ENCODE measurements at places on chromosomes 5 and 9.

DNA sequence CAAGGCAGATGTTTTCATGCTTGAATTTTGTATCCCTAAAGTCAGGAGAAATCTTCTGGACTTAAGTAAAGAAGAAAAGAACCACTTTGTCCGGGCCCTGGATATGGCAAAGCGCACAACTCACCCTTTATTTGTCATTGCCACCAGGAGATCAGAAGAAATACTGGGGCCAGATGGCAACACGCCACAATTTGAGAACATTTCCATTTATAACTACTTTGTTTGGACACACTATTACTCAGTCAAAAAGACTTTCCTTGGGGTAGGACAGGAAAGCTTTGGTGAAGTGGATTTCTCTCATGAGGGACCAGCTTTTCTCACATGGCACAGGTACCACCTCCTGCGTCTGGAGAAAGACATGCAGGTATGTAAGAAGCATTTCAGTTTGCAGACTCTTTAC is 2.3 kb downstream of the TYRP1 start:
- DNase-seq: peak; percentile 21

GRCh38 chr9:93210324-93210973 is 26.5 kb downstream of the WNK2 start:
- DNase-seq: no peak

DNA sequence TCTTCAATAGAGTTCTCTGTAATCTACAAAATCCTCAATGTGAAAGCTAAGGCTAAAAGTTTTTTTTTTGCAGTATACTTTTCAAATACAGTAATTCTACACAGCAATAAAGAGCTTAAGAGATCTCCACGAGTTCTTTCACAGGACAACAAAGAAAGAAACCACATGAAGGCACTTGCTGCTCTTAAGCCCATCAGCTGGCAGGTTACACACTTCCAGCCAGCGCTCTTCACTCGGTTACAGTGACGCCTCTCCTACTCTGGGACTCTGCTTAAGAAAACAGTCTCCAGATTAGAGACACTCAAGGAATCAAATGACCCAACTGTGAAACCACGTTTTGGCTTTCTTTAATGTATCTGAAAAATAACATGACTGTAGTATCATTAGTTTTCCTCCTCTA is 85.0 kb downstream of the ROR2 start:
- DNase-seq: peak; percentile 10

DNA sequence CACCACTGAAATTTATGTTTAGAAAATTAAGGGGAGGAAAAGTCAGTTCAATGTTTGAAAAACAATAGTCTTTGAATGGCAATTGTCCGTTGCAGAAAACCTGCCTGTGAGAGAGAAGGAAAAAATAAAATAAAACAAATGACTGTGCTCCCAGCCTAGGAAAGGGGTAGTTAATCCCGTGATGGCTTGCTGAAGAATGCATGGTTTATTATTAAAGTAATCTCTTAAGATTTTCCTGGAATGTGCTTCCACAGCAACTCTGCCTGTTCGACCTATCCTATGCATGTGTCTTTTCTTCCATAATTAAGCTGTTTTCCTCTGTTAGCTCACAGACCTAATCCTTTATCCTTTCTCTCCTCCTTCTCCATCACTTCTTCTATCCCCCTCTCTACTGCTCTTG is 2.4 kb upstream of the DAB2 start:
- peak; percentile 72 for DNase-seq

Measured in GM23248 (cell line).